ENCODE measurements at places on chromosomes 2 and 18.

DNA sequence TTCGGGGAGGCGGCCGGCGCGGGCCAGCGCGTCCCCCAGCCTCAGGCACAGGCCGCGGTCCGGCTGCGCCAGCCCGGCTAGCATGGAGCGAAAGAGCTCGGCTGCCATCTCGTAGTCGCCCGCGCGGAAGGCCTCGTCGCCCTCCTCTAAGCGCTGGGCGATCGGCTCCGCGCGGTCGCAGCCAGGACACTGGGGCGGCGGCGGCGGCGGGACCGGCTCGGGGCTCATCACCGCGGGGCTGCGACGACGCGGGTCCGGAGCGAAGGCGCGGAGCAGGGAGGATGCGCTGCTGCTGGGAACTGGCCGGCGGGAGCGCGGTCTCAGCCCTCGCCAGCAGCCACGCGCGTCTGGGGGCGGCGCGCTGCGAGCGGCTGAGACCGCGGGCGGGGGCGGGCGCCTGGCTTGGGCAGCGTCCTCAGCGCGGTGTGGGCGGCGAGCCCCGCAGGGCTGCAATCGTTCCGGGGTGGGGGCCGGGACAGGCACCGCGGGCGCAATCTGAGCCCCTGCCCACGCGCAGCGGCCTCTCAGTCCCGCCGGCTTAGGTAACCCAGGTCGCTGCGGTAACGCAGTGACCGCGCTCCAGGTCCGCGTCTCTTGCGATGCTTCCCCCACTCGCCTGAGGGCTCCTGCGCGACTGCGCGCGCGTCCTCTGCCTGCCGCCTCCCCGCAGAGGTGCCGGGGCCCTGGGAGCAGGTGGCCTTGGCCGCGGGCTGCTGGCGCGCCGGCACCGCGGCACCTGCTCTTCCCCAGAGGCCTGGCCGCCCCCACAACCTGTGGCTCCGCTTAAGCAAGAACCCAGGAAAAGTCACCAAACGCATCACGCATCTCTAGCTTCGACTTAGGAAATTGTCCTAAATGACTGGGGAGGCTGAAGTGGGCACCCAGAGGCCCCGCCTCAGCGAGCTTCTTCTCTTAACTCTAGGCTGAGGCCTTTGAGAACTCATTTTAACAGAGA, at the start of gene LONRF2:
Gene LONRF2, minus strand, starts transcription at position 636 of the 955 bp plus-strand sequence. Its CDS starts 408 bp downstream, at position 228.
- DNase-seq = peak; percentile 22

DNA sequence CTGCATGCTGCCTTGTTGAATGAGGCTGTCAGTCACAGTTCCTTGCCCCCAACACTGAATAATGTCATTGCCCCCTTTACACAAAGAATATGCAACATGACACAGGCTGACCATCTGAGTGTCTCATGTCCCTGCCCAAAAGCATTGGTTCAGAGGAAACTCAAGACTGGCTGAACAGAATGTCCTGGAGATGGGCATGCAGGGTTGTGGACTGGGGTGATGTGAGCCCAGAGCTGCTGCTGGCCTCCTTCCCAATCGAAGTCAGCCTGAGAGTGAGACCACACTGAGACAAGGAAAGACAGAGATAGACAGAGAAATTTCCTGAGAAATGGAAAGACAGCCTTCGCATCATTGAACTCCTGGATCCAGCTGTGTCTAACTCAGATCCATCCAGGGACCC, 110.1 kb downstream of the PID1 start:
- no peak for DNase-seq

DNA sequence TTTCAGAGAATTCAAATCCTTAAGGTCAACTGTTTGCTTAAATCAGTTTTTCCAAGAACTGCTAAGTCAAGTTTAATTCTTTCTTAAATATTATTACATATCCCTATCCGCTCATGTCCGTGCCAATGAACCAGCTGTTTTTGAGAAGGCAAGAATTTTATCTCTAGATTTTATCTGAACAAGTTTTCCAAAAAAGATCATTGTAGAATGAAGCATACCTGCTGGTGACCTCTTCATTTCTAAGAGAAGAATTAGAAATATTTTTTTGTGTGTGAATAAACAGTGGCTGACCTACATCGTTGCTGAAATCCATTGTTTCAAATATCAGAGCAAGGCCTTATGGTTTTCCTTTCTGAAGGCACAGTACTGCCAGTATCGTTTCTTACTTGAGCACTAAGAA, 58.4 kb upstream of the RND3 start:
- DNase-seq = no peak

DNA sequence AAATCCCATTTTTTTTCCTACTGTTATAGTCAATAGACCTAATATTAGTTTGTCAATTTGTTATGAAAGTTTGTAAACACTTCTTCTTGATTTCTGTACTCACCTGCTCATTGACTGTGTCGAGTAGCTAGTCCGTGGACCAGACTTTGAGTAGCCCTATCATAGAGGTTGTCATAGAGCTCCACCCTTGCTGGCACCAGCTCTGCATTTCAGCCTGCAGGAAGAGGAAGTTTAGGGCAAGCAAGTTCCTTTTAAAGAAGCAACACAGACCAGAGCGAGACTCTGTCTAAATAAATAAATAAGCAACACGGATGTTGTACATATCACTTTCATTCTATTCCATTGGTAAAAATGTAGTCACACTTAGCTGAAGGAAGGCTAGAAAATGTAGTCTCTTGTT, 74.0 kb downstream of the MCFD2 start:
- no peak for DNase-seq

- DNase-seq = no peak
These were observed 52.7 kb downstream of the ATP9B start for GRCh38 chr18:79121746-79122474.

GRCh38 chr18:22741318-22741717, 191.8 kb upstream of the RBBP8 start:
- DNase-seq = no peak

GRCh38 chr18:39455285-39455684, 1889.7 kb upstream of the CELF4 start:
- peak; percentile 50 for DNase-seq

DNA sequence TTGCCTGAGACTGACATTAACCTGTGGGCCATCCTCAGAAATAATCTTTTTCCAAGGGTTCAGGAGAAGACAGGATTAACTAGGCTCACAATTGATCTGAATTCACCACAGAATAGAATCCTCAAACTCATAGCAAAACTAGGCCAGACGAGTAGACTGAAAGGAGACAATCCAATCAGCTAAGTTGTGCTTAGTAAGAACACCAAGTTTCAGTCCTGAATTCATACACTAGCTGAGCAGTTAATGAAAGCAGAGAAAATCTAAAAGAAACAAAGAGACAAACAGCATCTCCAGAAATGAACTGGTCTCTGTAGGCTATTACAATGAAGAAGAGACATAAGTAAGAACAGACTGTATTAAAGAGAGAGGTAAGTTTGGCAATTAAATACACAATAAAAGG, 89.5 kb downstream of the GORASP2 start:
- no peak for DNase-seq

- no peak for DNase-seq
These were observed 49.3 kb upstream of the PROKR1 start for GRCh38 chr2:68594041-68594440.

GRCh38 chr2:558879-559278, 118.3 kb downstream of the TMEM18 start:
- DNase-seq = peak; percentile 6

DNA sequence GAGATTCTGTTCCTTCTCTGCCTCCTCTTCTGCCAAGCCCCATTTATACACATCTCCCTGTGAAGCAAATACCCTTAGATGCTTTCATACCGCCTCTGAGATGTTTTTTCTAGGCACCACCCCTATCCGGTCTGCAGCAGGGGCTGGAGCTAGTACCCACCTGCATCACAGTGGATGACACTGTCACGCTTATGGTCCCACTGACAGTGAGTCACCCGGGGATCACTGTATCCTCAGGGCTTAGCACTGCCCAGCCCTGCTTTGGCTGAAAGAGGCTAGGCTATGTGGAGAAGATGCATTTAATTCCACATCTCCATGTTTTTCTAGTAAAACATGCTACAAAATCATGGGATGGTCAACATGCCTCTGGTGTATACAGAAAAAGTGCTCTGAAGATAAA, 9.9 kb downstream of the FABP1 start:
- DNase-seq = peak; percentile 14

- DNase-seq = no peak
These were observed 862.4 kb upstream of the ACVR2A start for GRCh38 chr2:146982393-146982846.

GRCh38 chr2:55155764-55156281, 76.3 kb downstream of the CLHC1 start:
- peak; percentile 77 for DNase-seq

DNA sequence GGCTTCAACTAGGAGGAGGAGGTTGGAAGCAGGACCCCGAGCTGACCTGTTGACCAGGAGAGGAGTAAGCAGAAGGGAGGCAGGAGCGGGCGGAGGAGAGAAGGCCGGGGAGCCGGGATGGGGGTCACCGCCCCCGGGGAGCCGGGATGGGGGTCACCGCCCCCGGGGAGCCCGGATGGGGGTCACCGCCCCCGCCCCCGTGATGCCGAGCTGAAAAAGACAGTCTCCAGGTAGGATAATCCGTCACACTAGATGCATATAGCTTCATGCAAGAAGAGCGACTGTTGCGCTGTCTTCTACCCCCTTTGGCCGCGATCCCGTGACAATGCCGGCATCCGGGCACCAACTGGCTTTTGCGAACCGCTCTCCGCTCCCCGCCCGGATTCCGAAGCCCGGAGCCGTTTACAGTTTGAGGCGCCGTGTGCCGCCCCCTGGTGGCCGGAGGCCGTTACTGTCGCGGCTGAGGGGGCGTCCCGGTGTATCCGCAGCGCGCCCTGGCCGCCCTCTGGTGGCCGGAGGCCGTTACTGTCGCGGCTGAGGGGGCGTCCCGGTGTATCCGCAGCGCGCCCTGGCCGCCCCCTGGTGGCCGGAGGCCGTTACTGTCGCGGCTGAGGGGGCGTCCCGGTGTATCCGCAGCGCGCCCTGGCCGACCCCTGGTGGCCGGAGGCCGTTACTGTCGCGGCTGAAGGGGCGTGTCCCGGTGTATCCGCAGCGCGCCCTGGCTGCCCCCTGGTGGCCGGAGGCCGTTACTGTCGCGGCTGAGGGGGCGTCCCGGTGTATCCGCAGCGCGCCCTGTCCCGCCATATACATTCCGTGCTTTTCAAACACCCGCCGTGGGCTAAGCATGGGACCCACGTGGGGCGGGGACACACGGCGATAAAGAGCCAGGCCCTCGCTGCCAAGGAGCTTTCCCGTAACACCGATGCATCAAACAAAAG, 89.6 kb downstream of the ACTR3 start:
- no peak for DNase-seq

DNA sequence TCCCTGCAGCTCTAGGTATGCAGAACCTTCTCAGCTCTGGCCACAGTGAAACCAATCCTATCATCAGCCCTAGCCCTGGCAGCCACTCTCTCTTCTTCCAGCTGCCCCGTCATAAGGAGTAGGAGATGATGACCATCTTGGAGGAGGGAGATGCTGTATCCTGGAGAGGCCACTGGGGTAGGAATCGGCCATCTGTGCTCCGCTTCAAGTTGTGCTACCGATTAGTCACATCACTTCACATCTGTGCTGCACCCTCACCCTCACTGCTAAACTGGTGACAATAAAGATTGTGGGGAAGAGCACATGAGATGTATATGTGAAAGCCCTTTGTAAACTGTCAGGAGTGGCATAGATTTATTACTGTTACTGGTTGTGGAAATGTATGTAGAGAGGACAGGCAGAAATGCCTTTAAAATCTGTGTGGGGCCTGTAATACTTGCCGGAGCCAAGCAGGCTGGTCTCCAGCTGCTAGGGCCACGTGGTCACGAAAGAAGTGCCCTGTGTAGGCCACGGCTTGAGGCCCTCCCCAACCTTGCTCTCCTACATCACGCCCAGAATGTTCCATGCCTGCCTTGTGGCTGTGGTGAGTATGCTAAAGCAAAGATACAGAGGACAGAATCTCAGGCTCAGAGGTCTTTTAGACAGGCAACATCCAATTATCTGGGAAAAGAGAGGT, 236.8 kb downstream of the CLIP4 start:
- DNase-seq = no peak

GRCh38 chr18:54822872-54823845, 5.1 kb upstream of the RAB27B start:
- peak; percentile 87 for DNase-seq

DNA sequence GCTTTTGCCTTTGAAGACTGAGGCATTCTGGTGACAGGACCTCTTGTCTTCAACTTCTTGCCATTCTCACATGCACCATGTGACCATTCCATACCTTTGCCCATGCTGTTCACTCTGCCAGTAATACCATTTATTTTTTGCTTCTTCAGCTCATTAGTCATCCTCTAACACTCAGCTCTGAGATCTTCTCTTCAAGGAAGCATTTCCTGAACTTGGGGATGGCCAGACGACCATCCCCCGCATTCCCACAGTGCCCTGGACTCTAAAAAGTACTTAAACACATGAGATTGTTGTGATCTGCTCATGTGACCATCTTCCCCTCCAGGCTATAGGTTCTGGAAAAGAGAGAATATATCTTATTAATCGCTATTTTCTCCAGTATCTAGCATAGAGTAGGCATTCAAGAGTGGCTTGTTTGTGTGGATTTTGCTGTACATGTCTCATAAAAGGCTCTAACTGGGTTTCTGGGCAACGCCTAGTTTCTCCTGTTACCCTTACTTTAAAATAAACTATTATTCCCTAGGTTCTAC, 33.9 kb downstream of the PAX3 start:
- no peak for DNase-seq
